Kidney (tissue), 22 donors: ENCODE measurements at places on chromosomes 1 and 21.

DNA sequence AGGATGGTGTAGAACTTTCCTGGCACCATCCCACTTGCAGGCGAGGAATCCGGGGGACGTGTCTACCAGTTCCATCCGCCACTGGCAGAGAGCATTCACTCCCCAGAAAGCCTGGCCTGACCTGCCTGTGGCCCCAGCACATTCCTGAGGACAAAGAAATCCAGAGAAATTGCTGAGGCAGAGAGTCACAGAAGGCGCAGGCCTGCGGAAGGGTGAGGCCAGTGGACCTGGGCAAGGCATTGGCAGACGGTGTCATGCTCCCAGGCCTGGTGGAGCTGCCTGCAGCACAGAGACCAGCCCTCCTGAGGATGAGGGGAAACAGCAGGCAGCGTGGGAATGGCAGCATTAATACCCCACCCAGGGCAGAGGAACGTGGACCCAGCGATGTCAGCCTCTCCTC is 81.2 kb upstream of the F3 start:
- H3K27me3 ChIP-seq = no peaks in the 10 kb centered on the region
- no peaks in the 10 kb centered on the region for H3K4me1 ChIP-seq
- H3K4me3 ChIP-seq = no peak overlapping the region
- peak; percentile 85 for DNase-seq
- no peak overlapping the region for H3K27ac ChIP-seq

DNA sequence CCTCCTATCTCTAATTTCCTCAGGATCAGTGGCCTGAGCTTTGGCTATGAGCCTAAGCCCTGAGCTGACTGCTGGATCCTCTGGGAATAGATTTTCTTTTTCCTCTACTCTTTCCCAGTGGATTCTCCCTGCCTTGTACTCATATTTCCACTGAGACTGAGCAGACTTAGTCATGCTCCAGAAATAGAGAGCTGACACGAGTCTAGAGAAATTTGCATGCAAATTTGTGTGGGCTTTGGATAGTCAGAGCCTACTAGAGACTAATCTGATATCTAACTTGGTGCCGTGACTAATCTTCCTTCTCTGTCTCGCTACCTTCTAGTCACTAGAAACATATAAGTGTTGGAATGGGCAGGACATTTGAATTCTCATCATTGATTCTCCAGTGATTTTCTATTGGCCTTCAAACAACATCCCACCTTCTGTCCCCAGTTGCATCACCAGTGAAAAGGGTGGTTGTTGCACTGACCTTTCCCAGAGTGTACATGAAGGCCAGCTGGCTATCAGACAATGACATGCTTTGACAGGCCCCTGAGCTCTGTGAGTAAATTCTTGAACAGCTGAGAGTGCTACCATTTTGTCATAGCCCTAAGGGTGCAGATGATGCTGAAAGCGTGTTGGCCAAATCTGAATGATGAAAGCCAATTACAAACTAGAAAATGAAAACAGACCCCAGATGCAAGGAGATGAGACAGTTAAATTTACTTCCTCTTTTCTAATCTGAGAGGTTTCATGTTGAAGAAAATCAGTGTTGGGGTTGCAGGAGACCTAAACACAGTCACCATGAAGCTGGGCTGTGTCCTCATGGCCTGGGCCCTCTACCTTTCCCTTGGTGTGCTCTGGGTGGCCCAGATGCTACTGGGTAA is at the start of gene FCRLA:
Gene FCRLA (plus strand): TSS at position 748 of the 866 bp plus-strand sequence. CDS start 36 bp downstream, at position 784.
- no peak within 1 kb of the TSS for H3K4me3 ChIP-seq
- no peak for DNase-seq
- H3K27me3 ChIP-seq = no peaks in the 10 kb centered on the region
- no peak within 1 kb of the TSS for H3K27ac ChIP-seq
- H3K36me3 ChIP-seq = no peaks in the 10 kb centered on the region
- no peaks in the 10 kb centered on the region for H3K4me1 ChIP-seq

DNA sequence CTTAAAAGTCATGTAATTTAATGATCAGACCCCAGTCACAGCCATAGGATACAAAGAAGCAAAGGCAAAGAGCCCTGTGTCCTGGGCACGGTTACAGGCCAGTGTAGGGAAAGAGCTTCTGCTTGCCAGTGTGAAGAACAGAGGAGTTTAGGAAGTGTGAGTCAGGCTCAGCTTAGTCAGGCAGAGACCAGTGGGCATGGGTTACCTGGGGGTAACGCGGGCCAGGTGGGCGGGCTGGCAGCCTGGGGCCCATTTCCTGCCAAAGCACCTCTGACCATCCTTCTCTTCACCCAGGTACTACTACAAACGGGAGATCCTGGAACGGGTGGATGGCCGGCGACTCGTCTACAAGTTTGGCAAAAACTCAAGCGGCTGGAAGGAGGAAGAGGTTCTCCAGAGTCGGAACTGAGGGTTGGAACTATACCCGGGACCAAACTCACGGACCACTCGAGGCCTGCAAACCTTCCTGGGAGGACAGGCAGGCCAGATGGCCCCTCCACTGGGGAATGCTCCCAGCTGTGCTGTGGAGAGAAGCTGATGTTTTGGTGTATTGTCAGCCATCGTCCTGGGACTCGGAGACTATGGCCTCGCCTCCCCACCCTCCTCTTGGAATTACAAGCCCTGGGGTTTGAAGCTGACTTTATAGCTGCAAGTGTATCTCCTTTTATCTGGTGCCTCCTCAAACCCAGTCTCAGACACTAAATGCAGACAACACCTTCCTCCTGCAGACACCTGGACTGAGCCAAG is 4.7 kb downstream of the ELF3 start:
- H3K27ac ChIP-seq = no peak overlapping the region
- H3K36me3 ChIP-seq = peaks cover 7% of the 10 kb centered on the region
- no peak for DNase-seq
- H3K4me1 ChIP-seq = peaks cover 5% of the 10 kb centered on the region
- H3K27me3 ChIP-seq = no peaks in the 10 kb centered on the region

- H3K36me3 ChIP-seq = no peaks in the 10 kb centered on the region
- peak; percentile 19 for DNase-seq
- H3K4me3 ChIP-seq = no peak overlapping the region
- H3K27me3 ChIP-seq = no peaks in the 10 kb centered on the region
- H3K4me1 ChIP-seq = no peaks in the 10 kb centered on the region
- peak overlapping the region; percentile 89 for H3K27ac ChIP-seq
These were observed 37.1 kb upstream of the CTTNBP2NL start for GRCh38 chr1:112358798-112359408.

- H3K4me3 ChIP-seq = no peak overlapping the region
- H3K4me1 ChIP-seq = no peaks in the 10 kb centered on the region
- no peaks in the 10 kb centered on the region for H3K27me3 ChIP-seq
These were observed 58.4 kb upstream of the CXADR start for GRCh38 chr21:17454315-17455027.

- no peak for DNase-seq
- no peak overlapping the region for H3K4me3 ChIP-seq
- H3K36me3 ChIP-seq = no peaks in the 10 kb centered on the region
- H3K4me1 ChIP-seq = no peaks in the 10 kb centered on the region
These were observed 33.2 kb downstream of the VCAM1 start for GRCh38 chr1:100752791-100753190.

GRCh38 chr21:32173121-32173724 is 105.6 kb downstream of the MIS18A start:
- H3K36me3 ChIP-seq = no peaks in the 10 kb centered on the region
- H3K4me3 ChIP-seq = no peak overlapping the region
- H3K27ac ChIP-seq = no peak overlapping the region
- no peaks in the 10 kb centered on the region for H3K27me3 ChIP-seq
- no peak for DNase-seq

DNA sequence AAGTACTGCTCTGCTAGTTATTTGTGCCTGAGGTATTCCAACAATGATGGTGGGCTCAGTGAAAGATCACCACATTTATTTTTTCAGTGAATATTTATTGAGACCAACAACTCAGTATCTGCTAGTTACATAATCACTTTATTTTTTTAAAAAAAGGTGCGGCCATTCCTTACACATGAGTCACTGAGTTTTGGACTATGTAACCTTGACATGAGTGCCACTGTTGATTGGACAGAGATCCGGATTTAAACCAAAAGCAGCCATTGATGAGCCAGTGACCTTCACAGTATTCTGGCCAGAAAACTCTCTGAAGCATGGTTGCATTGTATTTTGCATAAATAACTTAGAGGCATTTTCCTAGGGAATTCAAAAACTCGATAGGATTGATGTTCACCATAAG is 79.5 kb downstream of the NUF2 start:
- H3K27me3 ChIP-seq = no peaks in the 10 kb centered on the region
- no peaks in the 10 kb centered on the region for H3K4me1 ChIP-seq
- no peak overlapping the region for H3K27ac ChIP-seq
- H3K36me3 ChIP-seq = no peaks in the 10 kb centered on the region
- H3K4me3 ChIP-seq = no peak overlapping the region

DNA sequence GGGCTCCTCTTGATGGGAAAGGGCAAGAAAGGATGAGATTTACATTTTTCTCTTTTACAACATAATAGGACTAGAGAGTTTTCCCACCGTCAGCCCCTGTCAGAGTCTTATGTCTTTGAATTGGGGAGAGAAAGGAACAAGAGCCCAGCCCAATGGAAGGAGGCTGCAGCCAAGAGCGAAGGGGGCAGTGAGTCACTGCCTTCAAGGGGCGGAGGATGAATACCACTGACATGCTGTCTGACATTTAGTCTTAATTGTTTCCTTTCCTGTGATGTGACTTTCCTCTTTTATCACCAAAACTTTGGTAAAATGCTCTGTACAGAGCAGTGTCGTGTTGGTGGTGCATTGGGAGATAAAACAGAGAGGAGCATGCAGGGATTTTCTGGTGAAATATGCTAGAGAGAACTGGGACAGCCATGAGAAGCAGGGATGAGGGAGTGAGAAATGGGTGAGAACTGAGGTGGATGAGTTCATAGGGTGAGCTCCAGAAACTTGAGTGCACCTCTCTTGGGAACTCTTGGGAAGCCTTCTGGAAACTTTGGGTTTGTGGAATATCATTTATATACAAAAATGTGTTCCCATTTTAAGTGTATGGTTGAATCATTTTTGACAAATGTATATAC is 179.9 kb upstream of the FGGY start:
- no peaks in the 10 kb centered on the region for H3K27me3 ChIP-seq
- H3K4me1 ChIP-seq = no peaks in the 10 kb centered on the region
- H3K27ac ChIP-seq = no peak overlapping the region

GRCh38 chr1:247407180-247407616 is 8.8 kb upstream of the NLRP3 start:
- no peak overlapping the region for H3K4me3 ChIP-seq
- H3K36me3 ChIP-seq = no peaks in the 10 kb centered on the region
- no peak overlapping the region for H3K27ac ChIP-seq
- no peak for DNase-seq
- H3K4me1 ChIP-seq = no peaks in the 10 kb centered on the region

GRCh38 chr1:242178924-242179708 is 180.2 kb upstream of the MAP1LC3C start:
- no peak for DNase-seq
- no peaks in the 10 kb centered on the region for H3K27me3 ChIP-seq
- H3K27ac ChIP-seq = no peak overlapping the region
- H3K4me1 ChIP-seq = no peaks in the 10 kb centered on the region
- H3K36me3 ChIP-seq = no peaks in the 10 kb centered on the region
- no peak overlapping the region for H3K4me3 ChIP-seq

DNA sequence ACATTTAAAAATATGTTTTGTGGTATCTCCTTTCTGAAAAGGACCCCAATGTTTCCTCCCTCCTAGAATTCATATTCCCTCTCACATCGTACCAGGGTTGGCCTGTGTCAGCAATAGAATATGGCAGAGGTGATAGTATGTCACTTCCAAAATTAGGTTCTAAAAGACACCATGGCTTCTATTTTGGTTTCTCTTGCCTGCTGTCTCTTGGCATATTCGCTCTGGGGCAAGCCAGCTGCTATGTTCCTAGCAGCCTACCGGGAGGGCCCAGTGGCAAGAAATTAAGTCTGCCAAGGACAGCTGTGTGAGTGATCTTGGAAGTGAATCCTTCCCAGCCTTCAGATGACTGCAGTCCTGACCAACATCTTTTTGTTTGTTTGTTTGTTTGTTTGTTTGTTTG is 92.9 kb upstream of the PPM1J start:
- DNase-seq = no peak
- H3K27me3 ChIP-seq = no peaks in the 10 kb centered on the region
- no peaks in the 10 kb centered on the region for H3K36me3 ChIP-seq
- no peak overlapping the region for H3K4me3 ChIP-seq
- no peak overlapping the region for H3K27ac ChIP-seq
- no peaks in the 10 kb centered on the region for H3K4me1 ChIP-seq

DNA sequence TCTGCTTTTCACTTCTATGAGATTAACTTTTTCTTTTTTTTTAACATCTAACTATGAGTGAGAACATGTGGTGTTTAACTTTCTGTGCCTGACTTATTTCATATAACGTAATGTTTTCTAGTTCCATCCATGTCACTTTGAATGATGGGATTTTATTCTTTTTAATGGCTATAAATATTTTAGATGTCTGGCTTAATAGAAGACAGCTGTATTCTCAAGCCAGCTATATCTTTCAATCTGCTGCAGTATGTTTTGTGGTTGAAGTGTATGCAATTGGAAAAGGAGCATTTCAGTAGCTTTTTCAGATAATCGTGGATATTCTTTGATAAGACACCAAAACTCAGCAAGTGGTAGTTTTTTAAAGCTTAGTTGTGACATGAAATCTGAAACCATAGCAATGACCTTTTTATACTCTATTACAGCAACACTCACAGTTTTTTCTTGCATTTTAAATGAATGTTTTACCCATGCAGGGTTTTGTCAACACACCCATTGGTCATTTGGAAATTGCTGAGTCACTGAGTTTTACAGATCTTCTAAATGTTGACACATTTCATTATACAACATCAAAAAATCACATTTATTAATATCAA is 5.7 kb upstream of the SVBP start:
- no peaks in the 10 kb centered on the region for H3K27me3 ChIP-seq
- H3K4me3 ChIP-seq = no peak overlapping the region
- H3K4me1 ChIP-seq = no peaks in the 10 kb centered on the region
- H3K27ac ChIP-seq = no peak overlapping the region
- DNase-seq = no peak

DNA sequence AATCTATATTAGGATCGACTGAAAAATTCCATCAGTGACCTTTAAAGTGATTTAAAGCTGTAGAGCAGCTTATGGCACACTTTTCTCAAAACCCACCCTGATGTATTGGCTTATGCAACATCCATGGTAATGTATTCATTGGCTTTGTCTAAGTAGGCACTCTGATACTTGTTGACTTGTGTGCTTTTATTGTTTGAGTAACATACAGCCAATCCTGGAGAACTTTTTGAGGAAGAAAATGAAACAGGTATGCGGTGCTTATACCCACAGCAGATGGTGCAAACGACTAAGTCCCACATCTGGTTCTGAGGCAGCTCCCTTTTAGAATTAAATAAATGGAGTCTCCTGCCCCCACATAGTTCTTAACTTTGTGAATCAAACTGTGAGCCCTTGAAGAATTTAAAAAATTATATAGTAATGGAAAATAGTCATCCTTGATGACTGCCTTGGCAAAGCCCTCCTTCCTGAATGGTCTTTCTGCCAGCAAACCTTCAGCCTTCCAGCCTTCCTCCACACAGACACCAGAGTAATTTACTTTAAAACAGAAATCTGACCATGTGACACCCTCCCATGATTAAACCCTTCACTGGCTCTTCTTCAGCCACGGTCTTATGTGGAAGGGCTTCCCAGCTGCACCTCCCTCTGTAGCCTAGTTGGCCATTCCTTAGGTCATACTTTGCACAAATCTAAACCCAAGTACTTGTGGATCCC is 116.0 kb downstream of the BCAR3 start:
- no peak overlapping the region for H3K4me3 ChIP-seq
- no peaks in the 10 kb centered on the region for H3K27me3 ChIP-seq
- H3K36me3 ChIP-seq = peaks cover 29% of the 10 kb centered on the region
- H3K27ac ChIP-seq = no peak overlapping the region
- peaks cover 2% of the 10 kb centered on the region for H3K4me1 ChIP-seq
- DNase-seq = no peak
